ENCODE measurements at places on chromosomes 5 and 9.

DNA sequence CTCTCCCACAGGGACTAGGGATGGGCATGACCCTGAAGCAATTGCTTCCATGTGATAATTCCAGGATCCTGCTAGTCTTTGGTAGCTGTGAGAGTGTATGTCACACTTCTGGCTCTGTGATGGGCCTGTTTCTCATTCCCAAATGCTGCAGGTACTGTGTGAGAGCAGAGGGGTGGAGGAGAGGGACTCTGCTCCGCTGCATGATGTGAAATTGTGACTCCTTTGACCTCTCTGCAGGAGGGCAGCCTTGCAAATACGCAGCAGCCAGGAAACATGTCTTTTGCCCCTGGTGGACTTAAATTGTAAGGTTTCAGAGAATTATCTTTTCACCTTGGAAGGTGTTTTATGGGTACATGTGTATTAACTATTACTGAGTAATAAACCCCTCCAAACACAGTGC is 61.6 kb downstream of the SFXN1 start:
- no peak for DNase-seq
- H3K4me1 ChIP-seq: no peaks in the 10 kb centered on the region
- H3K36me3 ChIP-seq: no peaks in the 10 kb centered on the region
- H3K27ac ChIP-seq: no peak overlapping the region

- H3K27me3 ChIP-seq: no peaks in the 10 kb centered on the region
- no peaks in the 10 kb centered on the region for H3K4me1 ChIP-seq
- no peak overlapping the region for H3K27ac ChIP-seq
- no peak for DNase-seq
Observed at GRCh38 chr5:2806176-2806575, 54.7 kb upstream of the IRX2 start.

DNA sequence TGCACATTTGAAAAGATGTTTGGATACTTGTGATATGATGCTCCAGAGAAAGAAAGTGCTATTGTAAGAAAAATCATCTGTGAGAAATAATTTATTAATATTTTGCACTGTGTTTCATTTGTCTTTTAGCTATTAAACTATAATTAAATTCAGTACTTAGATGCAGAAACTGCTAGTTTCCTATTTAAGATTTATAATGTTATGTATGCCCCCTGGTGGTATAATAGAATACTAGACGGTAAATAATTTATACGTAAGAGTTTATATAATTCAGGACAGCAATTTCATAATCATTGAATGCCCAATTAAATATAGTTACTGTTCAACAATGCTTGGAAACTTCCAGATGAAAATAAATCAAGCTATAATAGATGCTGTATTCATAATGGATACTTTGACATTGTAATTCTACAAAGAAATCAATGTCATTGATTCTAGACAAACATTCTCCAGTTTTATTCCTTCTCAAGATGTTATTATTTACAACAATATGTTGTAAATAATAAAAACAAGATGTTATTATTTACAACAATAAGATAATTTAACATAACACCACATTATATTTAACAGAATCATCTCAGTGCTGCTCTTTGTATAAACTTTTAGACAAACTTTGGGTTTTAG is 101.0 kb downstream of the TMEM232 start:
- no peak overlapping the region for H3K4me3 ChIP-seq
- H3K27me3 ChIP-seq: peaks cover 9% of the 10 kb centered on the region
- H3K4me1 ChIP-seq: no peaks in the 10 kb centered on the region
- no peak overlapping the region for H3K27ac ChIP-seq
- H3K36me3 ChIP-seq: no peaks in the 10 kb centered on the region

DNA sequence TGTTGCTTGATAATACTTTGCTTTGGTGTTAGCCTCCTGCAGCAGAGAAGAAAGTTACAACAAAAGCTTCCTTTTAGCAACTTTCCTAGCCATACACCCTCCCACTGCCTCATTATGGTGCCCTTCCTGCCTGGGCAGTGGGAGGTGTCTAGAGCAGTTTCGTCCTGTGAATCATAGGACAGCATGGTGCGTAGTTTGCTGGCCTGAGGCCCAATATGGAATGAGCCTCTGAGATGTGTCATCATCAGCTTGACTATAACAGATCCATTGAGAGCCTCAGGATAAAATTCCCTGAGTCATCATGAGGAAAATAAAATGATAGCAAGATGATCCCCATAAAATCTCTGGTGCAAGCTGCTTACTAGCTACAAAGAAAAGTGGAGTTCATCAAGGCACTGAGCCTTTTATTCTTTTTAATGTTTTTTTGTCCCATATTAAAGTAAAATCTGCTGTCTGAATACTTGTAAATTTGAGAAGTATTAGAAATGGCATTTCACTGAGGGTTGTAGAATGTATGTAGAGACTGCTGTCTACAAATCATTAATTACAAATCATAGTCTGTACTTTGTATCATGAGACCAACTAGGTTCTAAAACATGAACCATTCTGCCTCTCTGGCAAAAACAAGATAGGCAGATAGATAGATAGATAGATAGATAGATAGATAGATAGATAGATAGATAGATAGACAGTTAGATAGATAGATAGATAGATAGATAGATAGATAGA is 303.0 kb upstream of the PDE4D start:
- no peaks in the 10 kb centered on the region for H3K36me3 ChIP-seq
- DNase-seq: no peak
- no peak overlapping the region for H3K4me3 ChIP-seq
- no peaks in the 10 kb centered on the region for H3K4me1 ChIP-seq
- no peak overlapping the region for H3K27ac ChIP-seq
- H3K27me3 ChIP-seq: no peaks in the 10 kb centered on the region

- H3K36me3 ChIP-seq: peaks cover 37% of the 10 kb centered on the region
- H3K27ac ChIP-seq: no peak overlapping the region
- peaks cover 34% of the 10 kb centered on the region for H3K4me1 ChIP-seq
- no peaks in the 10 kb centered on the region for H3K27me3 ChIP-seq
- H3K4me3 ChIP-seq: no peak overlapping the region
Observed at GRCh38 chr9:112869041-112869529, 21.6 kb downstream of the SLC46A2 start.

- no peaks in the 10 kb centered on the region for H3K36me3 ChIP-seq
- DNase-seq: no peak
- no peak overlapping the region for H3K4me3 ChIP-seq
- no peaks in the 10 kb centered on the region for H3K4me1 ChIP-seq
- H3K27me3 ChIP-seq: no peaks in the 10 kb centered on the region
Observed at GRCh38 chr5:23994581-23995370, 487.4 kb downstream of the PRDM9 start.

DNA sequence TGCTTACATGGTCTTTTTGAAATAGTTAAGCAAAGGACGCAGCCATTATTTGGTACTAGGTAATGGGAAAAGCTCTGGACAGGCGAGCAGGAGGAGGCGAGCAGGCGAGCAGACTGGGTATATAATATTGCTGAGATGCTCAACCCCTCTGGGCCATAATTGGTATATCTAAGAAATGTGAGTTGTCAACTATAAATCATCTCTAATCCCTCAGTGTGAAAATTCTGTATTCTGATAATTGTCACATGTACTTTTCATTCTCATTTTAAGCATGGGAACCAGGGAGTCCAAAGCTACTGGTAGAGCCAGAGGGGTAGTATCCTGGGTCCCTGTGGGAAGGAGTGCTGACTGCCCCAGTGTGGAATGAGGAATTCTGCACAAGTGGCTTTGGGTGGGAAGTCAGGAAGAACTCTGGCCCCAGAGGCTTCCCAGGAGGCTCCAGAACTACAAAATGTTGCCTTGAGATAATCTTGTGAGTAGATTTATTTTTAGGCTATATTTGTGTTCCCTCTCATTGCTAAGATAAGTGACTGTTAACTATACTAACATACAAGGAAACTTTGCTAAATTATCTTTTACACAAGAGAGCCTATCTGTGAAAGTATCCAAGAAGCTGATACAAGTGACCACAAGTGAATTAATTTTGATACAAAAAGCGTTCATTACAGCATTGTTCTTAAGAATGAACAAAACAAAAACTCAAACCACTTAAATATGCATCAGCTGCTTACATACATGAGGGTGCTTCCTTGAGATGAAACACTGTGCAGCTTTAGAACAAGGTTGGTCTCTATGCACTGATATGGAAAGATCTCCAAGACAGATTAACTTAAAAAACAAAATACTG is 70.5 kb upstream of the TNFAIP8 start:
- H3K27ac ChIP-seq: peak overlapping the region; percentile 71
- H3K27me3 ChIP-seq: no peaks in the 10 kb centered on the region

GRCh38 chr9:37972351-37972848 is 68.5 kb upstream of the SLC25A51 start:
- no peak overlapping the region for H3K27ac ChIP-seq
- H3K4me3 ChIP-seq: no peak overlapping the region
- no peak for DNase-seq
- no peaks in the 10 kb centered on the region for H3K4me1 ChIP-seq
- no peaks in the 10 kb centered on the region for H3K36me3 ChIP-seq
- peaks cover 8% of the 10 kb centered on the region for H3K27me3 ChIP-seq

DNA sequence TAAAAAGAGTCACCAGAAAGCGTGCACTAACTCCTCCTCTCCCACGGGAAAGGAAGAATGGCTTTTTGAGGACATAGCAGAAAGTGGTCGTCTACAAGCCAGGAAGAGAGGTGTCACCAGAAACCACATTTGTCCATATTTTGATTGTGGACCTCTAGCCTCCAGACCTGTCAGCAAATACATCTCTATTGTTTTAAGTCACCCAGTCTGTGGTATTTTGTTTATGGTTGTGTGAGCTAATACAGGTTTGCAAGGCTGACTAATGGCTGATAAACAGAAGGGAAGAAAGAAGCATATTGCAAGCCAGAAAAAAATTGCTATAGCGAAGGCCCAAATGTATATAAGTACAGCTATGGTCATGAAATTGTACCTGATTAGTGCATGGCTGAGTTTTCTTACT is 21.4 kb downstream of the WDR70 start:
- no peaks in the 10 kb centered on the region for H3K4me1 ChIP-seq
- no peak overlapping the region for H3K27ac ChIP-seq
- DNase-seq: no peak
- H3K27me3 ChIP-seq: no peaks in the 10 kb centered on the region
- H3K4me3 ChIP-seq: no peak overlapping the region
- H3K36me3 ChIP-seq: peaks cover 11% of the 10 kb centered on the region

GRCh38 chr9:90090997-90091396 is 486.2 kb downstream of the GADD45G start:
- no peak overlapping the region for H3K4me3 ChIP-seq
- no peak overlapping the region for H3K27ac ChIP-seq
- peaks cover 11% of the 10 kb centered on the region for H3K4me1 ChIP-seq
- no peak for DNase-seq

DNA sequence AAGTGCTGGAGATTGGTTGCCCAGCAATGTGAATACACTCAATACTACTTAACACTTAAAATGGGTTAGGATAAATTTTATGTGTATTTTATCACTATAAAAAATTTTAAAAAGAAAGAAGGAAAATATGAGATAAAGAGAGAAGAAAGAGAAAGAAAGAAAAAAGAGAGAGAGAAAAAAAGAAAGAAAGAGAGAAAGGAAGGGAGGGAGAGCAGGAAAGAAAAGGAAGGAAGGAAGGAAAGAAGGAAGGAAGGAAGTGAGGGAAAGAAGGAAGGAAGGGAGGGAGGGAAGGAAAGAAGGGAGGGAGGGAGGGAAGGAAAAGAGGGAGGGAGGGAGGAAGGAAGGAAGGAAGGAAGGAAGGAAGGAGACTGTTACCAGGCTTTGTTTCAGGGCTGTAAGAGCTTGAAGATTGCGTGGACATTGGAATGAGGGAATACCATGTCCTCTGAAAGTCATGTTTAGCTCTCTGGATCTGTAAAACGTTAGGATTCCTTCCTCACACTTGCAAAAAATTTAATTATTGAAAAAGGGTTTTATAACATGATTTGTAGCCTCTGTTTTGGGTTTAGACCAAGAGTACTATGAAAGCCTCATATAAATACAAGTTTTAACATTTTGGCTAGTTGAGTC is 152.3 kb upstream of the DAP start:
- peaks cover 20% of the 10 kb centered on the region for H3K27me3 ChIP-seq

DNA sequence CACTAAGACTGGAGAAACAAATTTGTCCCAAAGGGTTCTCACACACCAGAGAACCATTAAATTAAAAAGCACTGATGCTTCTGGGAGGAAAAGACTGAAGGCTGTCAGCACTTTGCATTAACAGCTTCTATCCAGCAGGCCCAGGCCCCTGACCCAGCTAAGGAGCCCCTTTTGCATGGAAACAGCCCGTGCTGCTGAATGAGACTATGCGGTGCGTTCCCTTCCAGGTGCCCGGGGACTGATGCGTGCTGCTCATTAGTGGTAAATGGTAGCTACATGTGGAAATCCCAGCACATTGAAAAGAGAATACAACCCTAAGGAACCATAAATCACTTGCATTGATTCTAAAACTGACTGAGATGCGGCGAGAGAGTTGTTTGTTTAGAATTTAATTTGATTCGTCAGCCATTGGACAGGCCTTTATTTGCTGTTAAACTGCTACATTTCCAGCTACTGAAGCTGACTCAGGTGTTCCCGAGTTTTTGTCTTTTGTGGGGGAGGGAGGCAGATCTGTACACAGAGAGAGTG is 351.0 kb upstream of the SLC24A2 start:
- no peaks in the 10 kb centered on the region for H3K36me3 ChIP-seq
- peaks cover 12% of the 10 kb centered on the region for H3K27me3 ChIP-seq
- no peak overlapping the region for H3K27ac ChIP-seq
- DNase-seq: no peak

- H3K4me3 ChIP-seq: no peak overlapping the region
- no peaks in the 10 kb centered on the region for H3K4me1 ChIP-seq
- DNase-seq: no peak
Observed at GRCh38 chr5:40258222-40258621, 421.5 kb upstream of the PTGER4 start.

GRCh38 chr9:35914301-35914807 is 5.1 kb downstream of the SPAAR start:
- no peaks in the 10 kb centered on the region for H3K36me3 ChIP-seq
- H3K27ac ChIP-seq: no peak overlapping the region
- peaks cover 10% of the 10 kb centered on the region for H3K27me3 ChIP-seq
- no peak overlapping the region for H3K4me3 ChIP-seq

GRCh38 chr9:6869081-6869948 is 111.5 kb downstream of the KDM4C start:
- peaks cover 40% of the 10 kb centered on the region for H3K4me1 ChIP-seq
- H3K36me3 ChIP-seq: peaks cover 46% of the 10 kb centered on the region
- no peak overlapping the region for H3K4me3 ChIP-seq
- DNase-seq: no peak
- H3K27me3 ChIP-seq: no peaks in the 10 kb centered on the region
- no peak overlapping the region for H3K27ac ChIP-seq

GRCh38 chr5:111158105-111158744 is 66.0 kb upstream of the CAMK4 start:
- no peak overlapping the region for H3K27ac ChIP-seq
- no peaks in the 10 kb centered on the region for H3K4me1 ChIP-seq
- H3K4me3 ChIP-seq: no peak overlapping the region
- peaks cover 22% of the 10 kb centered on the region for H3K27me3 ChIP-seq
- H3K36me3 ChIP-seq: no peaks in the 10 kb centered on the region
